ENCODE measurements at places on chromosomes 7 and 10. TPM values are rescaled to one million over a fixed set of nuclear protein-coding genes. Genes with fewer than 3 reads are reported as not detected.

- no peaks in the 10 kb centered on the region for H3K4me1 ChIP-seq
- no peaks in the 10 kb centered on the region for H3K27me3 ChIP-seq
- no peak for DNase-seq
- H3K36me3 ChIP-seq: peaks cover 53% of the 10 kb centered on the region
- no peak overlapping the region for H3K27ac ChIP-seq
- H3K4me3 ChIP-seq: no peak overlapping the region
Measured at GRCh38 chr7:155309021-155309338, 11.3 kb downstream of the INSIG1 start.

DNA sequence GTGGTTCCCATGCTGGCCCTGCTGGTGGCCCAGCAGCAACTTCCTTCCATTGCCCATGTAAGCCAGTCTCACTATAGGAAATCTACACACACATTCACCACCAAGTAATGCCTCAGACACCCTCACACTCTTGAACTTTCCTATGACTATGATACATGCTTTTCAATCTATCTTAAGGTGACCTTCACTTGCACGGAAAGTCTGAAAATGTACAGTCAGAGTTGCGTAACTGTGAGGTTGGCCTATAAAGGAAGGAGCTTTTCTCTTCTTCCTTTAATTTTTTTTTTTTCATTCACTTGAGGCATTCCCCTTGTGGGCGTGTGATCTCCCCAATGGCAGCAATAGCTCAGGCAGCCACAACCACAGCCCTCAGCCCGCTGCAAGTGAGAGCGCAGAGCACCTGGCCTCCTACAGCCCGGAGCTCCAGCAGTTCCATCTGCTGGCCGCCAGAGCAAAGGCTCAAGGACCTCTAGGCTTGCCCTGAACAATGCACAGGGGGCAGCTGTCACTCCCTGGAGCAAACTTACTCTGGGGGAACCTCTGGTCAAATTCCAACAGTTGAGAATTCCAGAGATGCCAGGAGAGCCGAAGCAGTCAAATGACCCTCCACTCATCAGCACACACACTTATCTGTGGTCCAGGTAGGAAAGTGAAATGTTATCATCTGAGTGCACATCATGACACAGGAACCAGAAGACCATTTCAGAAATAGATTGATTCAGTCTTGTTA, 123.1 kb upstream of the ADO start:
- H3K27ac ChIP-seq: no peak overlapping the region
- peak; percentile 78 for DNase-seq
- no peaks in the 10 kb centered on the region for H3K27me3 ChIP-seq
- H3K36me3 ChIP-seq: no peaks in the 10 kb centered on the region

- H3K27ac ChIP-seq: no peak overlapping the region
- no peaks in the 10 kb centered on the region for H3K36me3 ChIP-seq
- DNase-seq: no peak
- peaks cover 4% of the 10 kb centered on the region for H3K4me1 ChIP-seq
- H3K27me3 ChIP-seq: no peaks in the 10 kb centered on the region
Measured at GRCh38 chr10:86044029-86044428, 322.6 kb downstream of the GRID1 start.

GRCh38 chr10:102628451-102628911, 15.8 kb upstream of the TRIM8 start:
- H3K27me3 ChIP-seq: no peaks in the 10 kb centered on the region
- peak overlapping the region; percentile 83 for H3K27ac ChIP-seq
- H3K4me1 ChIP-seq: peaks cover 24% of the 10 kb centered on the region
- DNase-seq: peak; percentile 59
- no peaks in the 10 kb centered on the region for H3K36me3 ChIP-seq

- H3K27me3 ChIP-seq: peaks cover under 1% of the 10 kb centered on the region
- H3K27ac ChIP-seq: no peak overlapping the region
- H3K36me3 ChIP-seq: no peaks in the 10 kb centered on the region
Measured at GRCh38 chr10:99560277-99561126, 27.8 kb downstream of the NKX2-3 start.

DNA sequence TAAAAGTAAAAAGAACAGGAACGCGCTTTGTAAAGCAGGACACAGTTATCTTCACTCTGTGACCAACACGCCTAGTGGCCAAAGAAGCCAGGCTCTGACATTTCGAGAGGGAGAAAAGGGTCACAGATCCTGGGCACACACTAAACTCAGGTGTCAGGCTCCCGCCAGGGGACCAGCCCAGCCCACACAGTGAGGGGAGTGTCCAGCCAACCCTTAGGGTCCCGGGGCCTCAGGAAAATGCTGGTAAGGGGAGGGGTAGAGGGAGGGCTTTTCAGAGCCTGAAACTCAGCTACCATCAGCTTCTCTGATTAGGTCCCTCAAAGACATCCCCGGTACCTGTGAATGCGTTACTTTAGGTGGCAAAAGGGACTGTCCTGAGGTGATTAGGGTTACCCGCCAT, 16.6 kb downstream of the ANXA11 start:
- no peaks in the 10 kb centered on the region for H3K4me1 ChIP-seq
- H3K36me3 ChIP-seq: no peaks in the 10 kb centered on the region
- H3K4me3 ChIP-seq: no peak overlapping the region
- no peaks in the 10 kb centered on the region for H3K27me3 ChIP-seq
- no peak for DNase-seq

The SPDYE16 gene
- 0.34 TPM for total RNA-seq

DNA sequence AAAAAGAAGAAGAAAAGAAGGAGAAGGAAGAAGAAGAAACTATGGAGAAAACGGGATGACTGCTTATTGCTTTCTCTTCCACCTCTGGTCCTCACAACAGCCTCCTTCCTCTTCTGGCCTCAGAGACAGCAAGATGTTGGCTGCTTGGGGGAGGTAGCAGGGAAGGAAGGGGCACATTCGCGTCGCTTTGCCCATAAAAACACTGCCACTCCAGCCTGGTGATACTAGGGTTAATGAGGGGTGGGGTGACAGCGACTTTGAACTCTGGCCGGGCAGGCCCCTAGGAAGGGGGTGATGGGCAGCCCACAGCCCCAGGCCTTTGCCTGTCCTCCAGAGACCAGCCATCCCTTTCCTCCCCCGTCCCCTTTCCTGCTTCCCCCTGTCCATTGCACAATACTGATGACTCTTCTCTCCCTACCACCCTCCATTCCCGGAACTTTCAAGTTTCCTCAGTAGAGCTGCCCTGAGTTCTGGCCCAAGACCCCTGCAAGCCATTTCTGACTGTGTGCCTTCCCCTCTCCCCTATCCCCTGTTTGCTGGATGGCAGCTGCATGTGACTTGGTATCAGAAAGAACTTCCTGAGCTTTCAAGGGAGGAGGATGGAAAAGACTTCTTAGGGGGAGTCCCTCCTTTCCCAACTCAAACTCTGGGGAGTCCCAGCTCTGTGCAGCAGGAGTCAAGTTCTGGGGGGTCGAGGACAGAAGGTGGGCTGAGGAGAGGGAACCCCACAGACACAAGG, 2.2 kb upstream of the CUEDC2 start:
- peaks cover 4% of the 10 kb centered on the region for H3K36me3 ChIP-seq
- H3K27ac ChIP-seq: no peak overlapping the region
- H3K27me3 ChIP-seq: peaks cover 32% of the 10 kb centered on the region
- no peak for DNase-seq

The PLXNA4 gene
- 33.3 TPM for total RNA-seq

DNA sequence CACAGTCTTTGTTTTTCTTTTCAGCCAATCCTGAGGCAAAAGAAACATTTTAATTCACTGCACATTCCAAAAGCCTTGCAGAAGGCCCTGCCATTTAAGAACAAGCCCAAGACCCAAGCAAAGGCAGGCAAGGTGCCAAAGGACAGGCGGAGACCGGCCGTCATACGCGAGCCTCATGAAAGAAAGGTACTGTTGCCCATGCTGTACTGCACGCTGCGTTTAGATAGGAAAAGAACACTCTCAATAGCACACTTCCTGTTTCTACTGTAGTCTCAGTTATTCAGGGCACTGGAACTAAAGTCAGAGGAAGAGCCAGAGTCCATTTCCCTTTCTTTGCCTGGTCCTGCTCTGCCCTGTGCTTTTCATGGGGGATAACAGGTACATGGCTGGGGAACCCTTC, 47.6 kb downstream of the BMS1 start:
- no peaks in the 10 kb centered on the region for H3K4me1 ChIP-seq
- no peaks in the 10 kb centered on the region for H3K27me3 ChIP-seq
- H3K27ac ChIP-seq: no peak overlapping the region
- no peak for DNase-seq
- H3K36me3 ChIP-seq: peaks cover 41% of the 10 kb centered on the region
- no peak overlapping the region for H3K4me3 ChIP-seq

The EBF3 gene
- total RNA-seq: 2.8 TPM

GRCh38 chr10:71970869-71971268, 6.7 kb downstream of the CHST3 start:
- H3K36me3 ChIP-seq: no peaks in the 10 kb centered on the region
- no peak for DNase-seq
- H3K4me3 ChIP-seq: no peak overlapping the region
- peaks cover 4% of the 10 kb centered on the region for H3K4me1 ChIP-seq
- no peaks in the 10 kb centered on the region for H3K27me3 ChIP-seq
- H3K27ac ChIP-seq: no peak overlapping the region

- DNase-seq: no peak
- no peaks in the 10 kb centered on the region for H3K36me3 ChIP-seq
- no peaks in the 10 kb centered on the region for H3K4me1 ChIP-seq
- no peak overlapping the region for H3K27ac ChIP-seq
- no peak overlapping the region for H3K4me3 ChIP-seq
Measured at GRCh38 chr10:37236093-37236492, 110.7 kb downstream of the ANKRD30A start.

DNA sequence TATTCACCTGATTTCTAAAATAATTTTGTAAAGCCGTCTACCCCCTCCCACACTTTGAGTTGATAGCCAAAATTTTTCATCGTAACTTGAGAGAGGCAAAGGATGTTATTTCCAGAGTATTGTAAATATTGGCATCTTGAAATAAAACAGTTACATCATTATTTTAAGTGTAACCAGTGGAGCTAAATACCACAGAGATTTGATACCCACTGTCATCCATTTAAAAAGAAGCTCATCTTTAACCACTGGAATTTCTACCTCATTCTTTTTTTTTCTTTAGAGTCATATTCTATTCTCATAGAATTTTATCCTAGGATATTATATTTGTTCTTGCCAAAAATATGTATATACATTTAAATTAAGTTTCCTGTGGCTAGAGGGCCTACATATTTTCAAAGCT, 48.6 kb downstream of the CAMK1D start:
- DNase-seq: no peak
- no peak overlapping the region for H3K27ac ChIP-seq
- H3K4me1 ChIP-seq: no peaks in the 10 kb centered on the region
- no peak overlapping the region for H3K4me3 ChIP-seq
- H3K27me3 ChIP-seq: no peaks in the 10 kb centered on the region
- H3K36me3 ChIP-seq: no peaks in the 10 kb centered on the region

- no peaks in the 10 kb centered on the region for H3K36me3 ChIP-seq
- H3K27me3 ChIP-seq: no peaks in the 10 kb centered on the region
- no peak overlapping the region for H3K4me3 ChIP-seq
- no peak overlapping the region for H3K27ac ChIP-seq
Measured at GRCh38 chr10:98855403-98856189, 380.1 kb downstream of the HPSE2 start.

The PRSS37 gene
- total RNA-seq: not detected

DNA sequence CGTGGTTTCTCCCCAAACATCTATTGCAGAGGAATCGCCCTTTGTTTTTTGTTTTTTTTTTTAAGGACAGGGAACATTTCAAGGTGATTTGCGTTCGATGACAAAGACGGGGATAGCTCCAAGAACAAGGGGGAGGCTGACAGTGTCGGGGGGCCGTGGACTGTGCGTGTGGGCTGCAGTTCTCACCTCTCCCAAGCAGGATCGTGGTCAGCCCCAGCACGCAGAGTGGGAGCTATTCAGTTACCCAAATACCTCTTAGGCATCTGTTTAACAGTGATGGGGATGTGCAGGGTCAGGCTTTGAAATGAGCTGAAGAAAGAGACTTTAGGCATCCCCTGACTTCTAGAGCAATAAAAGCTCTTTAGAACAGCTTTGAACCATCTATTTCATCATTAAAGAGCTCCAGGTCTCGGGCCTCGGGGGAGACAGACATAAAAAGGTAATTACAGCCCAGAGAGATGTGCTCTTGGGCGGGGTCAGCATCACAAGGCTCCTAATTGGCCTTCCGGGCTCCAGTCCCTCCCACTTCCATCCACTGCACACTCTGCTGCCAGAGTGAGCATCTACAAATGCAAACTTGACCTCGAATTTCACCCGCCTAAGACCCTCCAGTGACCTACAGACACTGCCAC, 97.3 kb downstream of the MYL10 start:
- H3K27me3 ChIP-seq: no peaks in the 10 kb centered on the region
- DNase-seq: no peak
- no peak overlapping the region for H3K27ac ChIP-seq
- no peaks in the 10 kb centered on the region for H3K4me1 ChIP-seq
- no peak overlapping the region for H3K4me3 ChIP-seq
- H3K36me3 ChIP-seq: no peaks in the 10 kb centered on the region

- H3K4me1 ChIP-seq: no peaks in the 10 kb centered on the region
- no peak overlapping the region for H3K4me3 ChIP-seq
- H3K27ac ChIP-seq: no peak overlapping the region
- no peaks in the 10 kb centered on the region for H3K36me3 ChIP-seq
- DNase-seq: no peak
Measured at GRCh38 chr7:13496976-13497375, 492.5 kb downstream of the ETV1 start.

DNA sequence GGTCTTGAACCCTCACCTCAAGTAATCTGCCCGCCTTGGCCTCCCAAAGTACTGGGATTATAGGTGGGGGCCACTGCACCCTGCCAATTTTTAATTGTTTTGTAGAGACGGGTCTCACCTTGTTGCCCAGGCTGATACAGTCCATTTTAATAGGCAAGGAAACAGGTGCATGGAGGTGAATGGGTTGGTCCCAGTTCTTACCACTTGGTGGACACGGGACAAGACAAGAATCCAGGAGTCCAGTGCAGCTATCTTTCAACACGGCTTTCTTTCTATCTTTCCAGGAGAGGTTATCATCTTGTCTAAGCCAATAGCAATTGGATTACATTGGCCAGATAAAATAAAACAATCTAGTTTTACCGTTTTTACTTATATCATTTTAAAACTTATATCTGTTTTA, 23.8 kb downstream of the TCF7L2 start:
- H3K27ac ChIP-seq: no peak overlapping the region
- DNase-seq: no peak
- no peak overlapping the region for H3K4me3 ChIP-seq
- H3K36me3 ChIP-seq: peaks cover 75% of the 10 kb centered on the region
- H3K27me3 ChIP-seq: no peaks in the 10 kb centered on the region
- H3K4me1 ChIP-seq: peaks cover 9% of the 10 kb centered on the region

DNA sequence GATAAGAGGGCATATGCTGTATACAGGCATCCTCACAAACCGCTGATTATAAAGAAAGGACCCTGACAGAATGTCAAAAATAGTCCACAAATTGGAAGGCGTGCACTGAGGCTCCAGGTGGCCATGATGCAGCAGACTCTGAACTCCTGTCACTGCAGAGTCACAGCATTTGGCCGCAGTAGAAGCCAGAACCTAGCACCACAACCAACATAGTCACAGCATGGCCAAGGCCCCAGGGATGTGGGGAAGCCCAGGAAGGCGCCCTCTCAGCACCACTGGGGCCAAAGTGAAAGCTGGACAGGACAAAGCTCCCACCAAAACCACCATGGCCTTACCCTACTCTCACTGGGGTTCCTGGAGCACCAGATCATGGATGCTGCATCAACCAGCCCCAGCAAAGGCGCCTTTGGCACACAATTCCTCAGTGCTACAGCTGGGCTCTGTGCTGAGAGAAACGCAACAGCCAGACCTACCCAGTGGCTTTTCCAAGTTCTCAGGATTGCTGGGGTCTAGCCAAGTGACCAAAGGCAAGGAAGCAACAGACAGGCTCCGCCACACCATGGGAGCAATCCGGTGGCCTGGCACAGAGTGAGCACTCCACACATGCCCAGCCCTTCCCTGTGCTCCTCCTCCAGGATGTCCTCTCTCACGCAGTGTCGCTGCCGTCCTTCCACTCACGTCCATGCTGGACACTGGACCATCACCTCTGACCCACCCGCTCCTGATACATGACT, 60.2 kb downstream of the STK17A start:
- H3K36me3 ChIP-seq: peaks cover 40% of the 10 kb centered on the region
- no peak for DNase-seq
- H3K4me3 ChIP-seq: no peak overlapping the region
- no peaks in the 10 kb centered on the region for H3K27me3 ChIP-seq

Measured in endodermal cell (in vitro differentiated cells).